ENCODE measurements at places on chromosomes 2 and 18. TPM values are rescaled to one million over a fixed set of nuclear protein-coding genes. Genes with fewer than 3 reads are reported as not detected.
A peak's percentile ranks its signal among the peaks of the same experiment; 100 is the strongest.

DNA sequence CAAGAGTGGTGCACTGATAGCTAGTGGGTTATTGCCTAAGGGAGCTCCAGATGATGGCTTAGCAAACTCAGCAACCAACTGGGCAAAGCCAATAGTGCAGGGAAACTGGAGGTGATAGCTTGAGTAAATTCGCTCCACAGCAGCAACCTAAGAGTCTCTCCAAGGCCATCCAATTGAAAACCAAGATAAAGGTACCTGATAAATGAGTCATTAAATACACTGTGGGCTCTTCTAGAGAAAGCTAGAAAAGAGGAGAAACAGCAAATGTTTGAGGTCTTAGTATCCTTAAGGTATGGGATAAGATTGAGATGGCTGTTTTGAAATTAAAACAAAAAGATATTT lies 197.8 kb upstream of the ERBB4 start:
- H3K27ac ChIP-seq = no peak overlapping the region
- no peaks in the 10 kb centered on the region for H3K36me3 ChIP-seq
- no peak for DNase-seq
- H3K4me3 ChIP-seq = no peak overlapping the region

Gene GPBAR1
- 2.9 TPM for polyA plus RNA-seq

- H3K4me3 ChIP-seq = no peak overlapping the region
- H3K36me3 ChIP-seq = peaks cover 56% of the 10 kb centered on the region
- peaks cover 7% of the 10 kb centered on the region for H3K4me1 ChIP-seq
- H3K27ac ChIP-seq = no peak overlapping the region
- DNase-seq = peak; percentile 33
- no peaks in the 10 kb centered on the region for H3K27me3 ChIP-seq
Measured at GRCh38 chr18:3177902-3178687, 41.7 kb downstream of the MYOM1 start.

- no peak for DNase-seq
- no peaks in the 10 kb centered on the region for H3K36me3 ChIP-seq
- H3K27ac ChIP-seq = no peak overlapping the region
Measured at GRCh38 chr2:224885836-224886547, 156.3 kb downstream of the DOCK10 start.

DNA sequence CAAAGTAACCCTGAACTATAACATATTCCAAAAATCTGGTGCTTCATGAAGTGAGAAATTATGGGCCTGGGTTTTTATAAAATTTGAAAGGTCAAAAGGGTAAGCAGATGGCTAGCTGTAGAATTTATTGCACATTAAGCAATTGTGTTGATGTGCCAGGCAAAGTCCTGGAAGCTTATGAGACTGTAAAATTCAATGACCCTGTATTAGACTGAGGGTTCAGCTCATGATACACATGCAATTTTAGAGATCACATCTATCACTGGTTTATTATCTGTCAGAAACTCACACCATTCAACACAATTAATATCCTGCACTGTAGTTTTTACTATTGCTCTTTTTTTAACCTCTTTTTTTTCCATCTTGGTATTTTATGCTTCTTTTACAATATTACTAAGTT lies 1162.6 kb upstream of the SLC39A10 start:
- no peaks in the 10 kb centered on the region for H3K4me1 ChIP-seq
- peaks cover 28% of the 10 kb centered on the region for H3K27me3 ChIP-seq
- no peak overlapping the region for H3K27ac ChIP-seq

Gene C2orf81
- 7.1 TPM for polyA plus RNA-seq

DNA sequence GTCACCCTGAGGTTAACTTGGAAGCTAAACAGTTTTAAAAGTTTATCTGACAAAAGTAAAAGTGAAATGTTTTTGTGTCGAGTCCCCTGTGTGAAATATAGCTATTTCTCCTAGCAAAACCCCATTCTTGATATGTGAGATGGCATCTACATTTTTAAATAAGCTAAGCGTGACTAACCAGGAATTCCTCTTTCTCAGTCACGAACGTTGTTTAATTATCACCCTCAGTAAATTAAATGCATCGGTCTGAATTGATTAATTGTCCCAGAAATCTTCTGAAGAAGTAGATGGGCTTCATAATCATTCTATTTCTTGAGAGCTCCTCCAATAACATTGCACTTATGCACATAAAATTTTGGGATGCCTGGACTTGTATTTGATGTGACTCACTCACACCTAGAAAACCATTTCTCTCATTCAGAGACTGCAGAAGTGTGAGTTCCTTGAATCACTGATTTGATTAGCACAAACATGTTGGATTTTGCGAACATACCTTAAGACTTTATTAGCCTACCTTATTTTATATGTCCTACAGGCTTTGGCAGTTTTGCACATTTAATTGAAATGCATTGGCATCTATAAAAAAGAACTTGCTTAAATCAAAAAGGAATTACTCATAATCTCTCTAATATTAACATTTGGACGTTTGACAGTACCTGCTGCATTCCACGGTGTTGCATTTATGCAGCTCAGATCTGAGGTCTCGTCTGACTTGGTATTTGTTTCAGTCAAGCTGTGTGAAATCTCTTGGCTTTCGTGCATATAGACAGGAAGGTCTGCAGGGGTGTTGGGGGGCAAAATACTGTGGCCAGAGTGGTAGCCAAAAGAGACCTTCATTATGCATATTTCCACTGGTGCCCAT lies 475.2 kb downstream of the EPHA4 start:
- no peak overlapping the region for H3K4me3 ChIP-seq
- no peak for DNase-seq
- H3K27ac ChIP-seq = no peak overlapping the region
- no peaks in the 10 kb centered on the region for H3K36me3 ChIP-seq

DNA sequence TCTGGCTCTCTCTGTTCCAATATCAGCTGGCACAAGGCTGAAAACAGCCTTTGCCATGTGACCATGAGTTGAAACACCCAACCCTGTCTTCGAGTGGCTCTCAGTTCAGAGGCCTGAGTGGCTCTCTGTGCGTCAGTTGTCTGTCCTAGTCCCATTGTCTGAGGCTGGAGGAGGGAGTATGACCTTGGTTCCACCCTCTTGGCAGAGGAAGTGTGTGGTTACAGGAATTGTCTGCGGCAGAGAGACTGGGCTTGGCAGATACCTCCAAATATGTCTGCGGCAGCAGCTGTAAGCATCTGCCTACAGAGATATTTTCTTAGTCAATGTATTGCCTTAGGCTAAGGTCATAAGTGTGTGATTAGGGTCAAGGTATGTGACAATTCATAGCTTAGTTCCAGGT lies 32.6 kb downstream of the CNGA3 start:
- H3K27me3 ChIP-seq = peaks cover 3% of the 10 kb centered on the region
- H3K36me3 ChIP-seq = no peaks in the 10 kb centered on the region
- no peaks in the 10 kb centered on the region for H3K4me1 ChIP-seq

DNA sequence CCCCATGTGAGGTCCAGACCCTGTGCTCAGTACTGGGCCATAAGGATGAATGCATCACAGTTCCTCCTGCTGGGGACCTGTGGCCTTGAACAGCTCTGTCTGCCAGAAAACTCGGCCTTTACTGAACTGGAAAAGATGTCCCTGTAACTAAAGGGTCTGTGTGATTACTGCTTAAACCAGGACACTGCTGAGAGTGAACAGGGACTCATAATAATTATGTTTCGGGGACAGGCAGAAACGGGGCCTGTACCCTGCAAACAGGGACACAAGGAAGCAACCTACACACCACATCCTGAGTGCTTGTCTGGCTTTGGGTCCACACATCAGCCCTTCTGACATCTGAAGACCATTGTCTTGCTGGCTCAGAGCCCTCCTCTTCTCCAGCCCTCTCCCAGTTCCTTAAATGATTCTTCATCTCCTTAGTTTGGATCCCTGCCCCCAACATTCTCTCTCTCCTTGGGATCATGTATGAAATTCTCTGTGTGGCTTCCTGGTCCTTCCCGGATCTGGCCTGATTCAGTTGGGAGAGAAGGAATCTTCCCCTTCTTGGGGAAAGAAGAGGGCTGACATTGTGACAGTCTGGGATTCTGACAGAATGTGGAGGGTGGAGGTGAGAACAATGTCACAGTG lies 248.0 kb downstream of the MYCN start:
- no peak overlapping the region for H3K27ac ChIP-seq
- H3K36me3 ChIP-seq = no peaks in the 10 kb centered on the region
- peaks cover 2% of the 10 kb centered on the region for H3K27me3 ChIP-seq
- H3K4me3 ChIP-seq = no peak overlapping the region
- DNase-seq = no peak

DNA sequence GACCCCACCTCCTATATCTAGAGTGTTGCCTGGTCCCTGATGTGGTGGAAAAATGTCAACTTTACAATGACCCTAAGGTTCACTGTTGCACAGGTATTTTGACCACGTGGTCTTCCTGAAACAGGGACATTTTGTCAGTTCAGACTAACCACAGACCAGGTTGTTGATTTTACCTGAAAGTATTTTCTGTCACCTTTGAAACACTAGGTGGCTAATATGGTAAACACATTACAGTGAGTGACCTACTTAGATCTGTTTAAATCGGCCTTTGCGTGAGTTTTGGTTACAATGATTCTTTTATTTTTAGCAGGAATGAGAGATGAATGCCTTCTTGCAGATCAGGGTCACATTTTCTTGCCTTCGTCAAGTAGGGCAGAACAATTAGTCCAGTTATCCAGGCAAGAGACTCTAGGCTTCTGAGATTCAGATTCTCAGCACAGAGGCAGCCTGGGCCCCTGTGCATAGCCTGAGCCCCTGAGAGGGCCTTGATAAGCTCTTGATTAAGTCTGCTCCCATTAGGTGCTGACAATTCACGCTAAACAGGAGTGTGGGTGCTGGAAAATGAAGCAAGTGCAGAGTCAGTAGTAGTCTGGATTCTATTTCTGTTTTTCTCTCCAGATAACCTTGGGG lies 226.2 kb downstream of the KCNS3 start:
- H3K36me3 ChIP-seq = no peaks in the 10 kb centered on the region
- H3K27me3 ChIP-seq = no peaks in the 10 kb centered on the region
- DNase-seq = peak; percentile 64
- peaks cover 8% of the 10 kb centered on the region for H3K4me1 ChIP-seq
- no peak overlapping the region for H3K4me3 ChIP-seq

- H3K4me3 ChIP-seq = no peak overlapping the region
- no peaks in the 10 kb centered on the region for H3K36me3 ChIP-seq
- H3K27me3 ChIP-seq = no peaks in the 10 kb centered on the region
- peaks cover 11% of the 10 kb centered on the region for H3K4me1 ChIP-seq
Measured at GRCh38 chr2:111638274-111638877, 245.6 kb downstream of the ANAPC1 start.

- DNase-seq = peak; percentile 44
- H3K4me1 ChIP-seq = no peaks in the 10 kb centered on the region
- H3K36me3 ChIP-seq = no peaks in the 10 kb centered on the region
- no peak overlapping the region for H3K4me3 ChIP-seq
Measured at GRCh38 chr2:140604096-140604495, 1526.7 kb downstream of the LRP1B start.
